Breast epithelium (tissue), 4 donors: ENCODE measurements at places on chromosomes 16 and 17. TPM values are rescaled to one million over a fixed set of nuclear protein-coding genes. Genes with fewer than 3 reads are reported as not detected.

The NPW gene
- not detected for total RNA-seq

DNA sequence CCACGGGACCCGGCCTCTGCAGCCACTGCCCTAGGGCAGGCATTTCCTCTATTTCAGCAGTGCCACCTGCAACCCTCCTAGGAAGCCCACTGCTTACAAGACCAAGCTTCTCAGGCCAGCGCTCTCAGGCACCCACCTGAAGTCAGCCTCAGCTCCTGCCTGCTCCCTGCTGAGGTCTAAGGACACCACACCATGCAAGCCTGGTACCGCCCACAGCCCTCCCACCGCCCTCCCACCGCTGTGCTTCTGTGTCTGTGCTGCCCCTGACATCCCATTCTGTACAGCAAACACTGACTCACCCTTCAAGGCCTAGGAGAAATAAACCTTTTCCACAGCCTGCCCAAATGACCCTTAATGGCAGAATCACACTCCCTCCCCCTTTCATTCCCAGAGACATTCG, 6.3 kb downstream of the CLUH start:
- no peak overlapping the region for H3K27ac ChIP-seq
- H3K36me3 ChIP-seq: peaks cover 11% of the 10 kb centered on the region
- DNase-seq: no peak
- H3K4me3 ChIP-seq: no peak overlapping the region

DNA sequence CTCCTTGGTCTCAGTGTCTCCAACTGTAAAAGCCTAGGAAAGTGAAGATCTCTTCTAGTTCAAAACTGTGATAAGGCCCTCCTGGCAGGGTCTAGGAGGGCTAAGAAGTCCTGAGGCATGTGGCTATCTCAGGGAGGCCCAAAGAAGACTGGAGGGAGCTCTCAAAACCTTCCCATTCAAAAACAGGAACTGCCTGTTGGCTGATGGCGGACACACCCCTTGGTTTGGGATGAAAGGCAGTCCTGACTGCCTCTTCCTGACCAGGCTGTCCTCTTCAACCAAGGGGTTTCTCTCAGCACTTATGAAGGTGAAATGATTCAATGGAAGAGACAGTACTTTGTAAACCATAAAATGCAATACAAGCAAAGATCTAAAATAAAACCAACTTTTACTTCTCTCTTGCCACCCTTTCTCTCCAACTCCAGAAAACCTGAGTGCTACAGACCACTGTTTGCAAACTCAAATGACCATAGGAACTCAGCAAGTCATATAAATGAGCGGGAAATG, 4.7 kb downstream of the ZNF764 start:
- H3K27me3 ChIP-seq: no peaks in the 10 kb centered on the region
- peaks cover 7% of the 10 kb centered on the region for H3K36me3 ChIP-seq
- no peak overlapping the region for H3K27ac ChIP-seq
- no peaks in the 10 kb centered on the region for H3K4me1 ChIP-seq
- H3K4me3 ChIP-seq: no peak overlapping the region
- no peak for DNase-seq

DNA sequence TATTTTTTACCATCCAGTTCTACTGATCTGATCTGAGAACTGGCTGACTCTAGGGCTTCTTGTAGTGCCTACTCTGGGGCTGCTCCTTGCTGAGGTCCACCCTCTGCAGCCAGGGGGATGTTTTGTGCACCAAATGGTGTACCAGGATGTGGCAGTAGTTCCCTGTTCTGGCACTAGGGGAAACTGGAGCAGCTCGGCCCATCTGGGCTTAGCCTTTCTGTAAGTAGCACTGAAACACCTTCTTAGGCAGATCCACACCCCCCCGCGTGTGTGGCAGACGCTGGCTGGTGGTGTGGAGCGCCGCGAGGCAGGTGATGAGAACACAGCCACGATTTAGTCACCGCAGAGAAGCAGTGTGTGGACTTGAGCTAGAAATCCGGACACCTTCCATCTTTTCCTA, 17.0 kb downstream of the DUSP14 start:
- no peaks in the 10 kb centered on the region for H3K36me3 ChIP-seq
- H3K4me1 ChIP-seq: no peaks in the 10 kb centered on the region
- DNase-seq: no peak
- H3K27me3 ChIP-seq: no peaks in the 10 kb centered on the region

DNA sequence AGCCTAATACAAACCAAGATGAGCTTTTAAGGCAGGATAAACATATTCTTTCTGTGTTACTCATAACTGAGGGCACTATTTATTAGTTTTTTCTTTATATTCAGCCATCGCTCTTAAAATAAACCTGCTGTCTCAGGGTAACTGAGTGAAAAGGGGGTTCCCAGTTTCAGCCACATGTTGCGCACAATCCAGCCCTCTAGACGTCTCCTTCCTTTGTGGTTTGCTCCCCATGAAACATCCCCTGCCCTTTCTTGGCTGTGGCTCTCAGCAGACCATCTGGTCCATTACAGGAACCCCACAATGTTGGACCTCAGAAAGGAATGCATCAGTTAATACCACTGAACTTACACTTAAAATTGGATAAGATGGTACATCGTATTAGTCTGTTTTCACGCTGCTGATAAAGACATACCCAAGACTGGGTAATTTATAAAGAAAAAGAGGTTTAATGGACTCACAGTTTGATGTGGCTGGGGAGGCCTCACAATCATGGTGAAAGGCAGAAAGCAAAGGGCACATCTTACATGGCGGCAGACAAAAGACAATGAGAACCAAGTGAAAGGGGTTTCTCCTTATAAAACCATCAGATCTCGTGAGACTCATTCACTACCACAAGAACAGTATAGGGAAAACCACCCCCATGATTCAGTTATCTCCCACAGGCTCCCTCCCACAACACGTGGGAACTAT, 12.6 kb upstream of the IL21R start:
- H3K36me3 ChIP-seq: no peaks in the 10 kb centered on the region
- no peaks in the 10 kb centered on the region for H3K27me3 ChIP-seq
- H3K4me3 ChIP-seq: no peak overlapping the region

DNA sequence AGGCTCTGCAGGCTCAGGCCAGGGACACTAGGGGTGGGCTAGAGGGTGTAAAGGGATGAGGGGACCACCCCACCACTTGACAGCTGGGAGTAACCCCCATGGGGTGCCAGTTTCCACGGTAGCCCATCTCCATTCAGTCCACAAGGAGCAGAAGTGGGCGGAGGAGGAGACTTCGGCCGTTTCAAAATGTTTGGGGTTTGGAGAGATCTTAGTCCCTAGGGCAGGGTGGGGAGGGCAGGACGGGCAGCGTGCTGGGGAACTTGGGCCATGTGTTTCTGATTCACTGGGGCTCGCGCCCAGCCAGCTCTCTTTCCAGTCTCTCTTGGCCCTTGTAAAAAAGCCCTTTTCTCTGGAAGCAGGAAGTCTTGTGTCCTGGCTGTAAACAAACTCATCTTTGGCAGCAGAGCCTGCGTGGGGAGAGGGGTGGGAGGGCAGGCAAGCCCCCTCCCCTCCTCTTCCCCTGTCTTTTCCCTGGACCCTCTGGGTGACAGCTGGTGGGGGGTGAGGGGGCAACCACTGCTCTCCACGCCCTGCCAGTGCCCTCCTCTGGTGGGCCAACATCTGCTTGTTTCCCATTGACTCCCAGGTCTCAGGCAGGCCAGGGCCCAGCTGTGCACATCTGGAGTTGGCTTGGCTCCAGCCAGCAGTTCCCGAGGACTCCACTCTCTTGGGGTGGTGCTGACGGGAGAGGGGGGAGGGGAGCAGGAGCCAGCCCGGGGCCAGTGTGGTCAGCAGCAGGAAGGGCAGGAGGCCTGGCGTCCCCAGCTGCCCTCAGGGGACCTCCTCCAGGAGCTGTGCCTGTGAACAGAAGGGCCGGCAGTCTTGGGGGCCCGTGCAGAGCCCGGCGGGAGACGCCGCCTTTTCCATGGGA, 8.1 kb downstream of the CYGB start:
- peak; percentile 68 for DNase-seq
- peak overlapping the region; percentile 99 for H3K27ac ChIP-seq
- no peaks in the 10 kb centered on the region for H3K36me3 ChIP-seq
- peak overlapping the region; percentile 11 for H3K4me3 ChIP-seq
- H3K27me3 ChIP-seq: no peaks in the 10 kb centered on the region
- H3K4me1 ChIP-seq: peaks cover 20% of the 10 kb centered on the region
